ENCODE measurements at places on chromosomes 6 and 20. TPM values are rescaled to one million over a fixed set of nuclear protein-coding genes. Genes with fewer than 3 reads are reported as not detected.

Gene EPPIN
- total RNA-seq = not detected

Gene PRL
- not detected for total RNA-seq

Gene IPCEF1
- total RNA-seq = 0.47 TPM

Gene IL17F
- not detected for total RNA-seq

Gene MACROD2
- total RNA-seq = 0.63 TPM

Gene NRN1
- 0.09 TPM for total RNA-seq

Gene MYCT1
- total RNA-seq = not detected

Gene OR2H2
- not detected for total RNA-seq

Gene RAMACL
- 0.43 TPM for total RNA-seq

Gene PAX1
- not detected for total RNA-seq

Gene MDN1
- 17.0 TPM for total RNA-seq

Gene CRYBG1
- 8.0 TPM for total RNA-seq

Gene KCNK5
- not detected for total RNA-seq

Gene GTSF1L
- total RNA-seq = not detected

Gene GLP1R
- not detected for total RNA-seq

Gene FHL5
- total RNA-seq = not detected

Gene C6orf163
- total RNA-seq = 2.4 TPM

Gene DEFB124
- total RNA-seq = not detected

Gene STK4
- total RNA-seq = 24.0 TPM

Gene BPI
- total RNA-seq = 0.32 TPM

Gene GSTA5
- total RNA-seq = not detected

Gene PTCHD4
- 2.3 TPM for total RNA-seq

Gene BPIFB2
- not detected for total RNA-seq

Gene NRSN2
- total RNA-seq = 26.2 TPM

Gene KCNG1
- total RNA-seq = 5.5 TPM

Gene NNAT
- total RNA-seq = 0.26 TPM

Measured in bronchial smooth muscle cell (primary cell).